Stimulated activated CD4-positive, alpha-beta T cell treated with anti-CD3 and anti-CD28 coated beads, Interleukin-12 subunit alpha, Interleukin-12 subunit beta, amount 100 ng/mL, for 48 hours (primary cell): ENCODE measurements at places on chromosomes 5 and 9.

- DNase-seq, result no peak
These were observed 228.7 kb downstream of the NTRK2 start for GRCh38 chr9:84898188-84898587.

DNA sequence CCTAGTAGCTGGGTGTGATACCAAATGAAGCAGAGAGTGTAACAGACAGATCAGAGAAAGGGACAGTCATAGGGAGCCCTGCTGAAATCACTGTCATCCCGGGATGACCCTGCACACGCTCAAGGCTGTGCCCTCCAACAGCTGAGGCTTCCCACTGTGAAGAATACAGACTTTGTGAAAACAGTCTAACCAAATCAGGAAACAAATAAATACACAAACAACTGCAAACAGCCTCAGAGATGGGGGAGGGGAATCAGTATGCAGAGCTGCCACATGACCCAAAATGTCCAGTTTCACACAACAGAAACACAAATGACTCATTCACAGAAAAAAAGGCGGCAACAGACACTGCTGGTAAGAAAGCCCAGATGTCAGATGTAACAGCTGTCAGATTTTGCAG, 101.9 kb downstream of the ADAMTS2 start:
- no peak for DNase-seq

DNA sequence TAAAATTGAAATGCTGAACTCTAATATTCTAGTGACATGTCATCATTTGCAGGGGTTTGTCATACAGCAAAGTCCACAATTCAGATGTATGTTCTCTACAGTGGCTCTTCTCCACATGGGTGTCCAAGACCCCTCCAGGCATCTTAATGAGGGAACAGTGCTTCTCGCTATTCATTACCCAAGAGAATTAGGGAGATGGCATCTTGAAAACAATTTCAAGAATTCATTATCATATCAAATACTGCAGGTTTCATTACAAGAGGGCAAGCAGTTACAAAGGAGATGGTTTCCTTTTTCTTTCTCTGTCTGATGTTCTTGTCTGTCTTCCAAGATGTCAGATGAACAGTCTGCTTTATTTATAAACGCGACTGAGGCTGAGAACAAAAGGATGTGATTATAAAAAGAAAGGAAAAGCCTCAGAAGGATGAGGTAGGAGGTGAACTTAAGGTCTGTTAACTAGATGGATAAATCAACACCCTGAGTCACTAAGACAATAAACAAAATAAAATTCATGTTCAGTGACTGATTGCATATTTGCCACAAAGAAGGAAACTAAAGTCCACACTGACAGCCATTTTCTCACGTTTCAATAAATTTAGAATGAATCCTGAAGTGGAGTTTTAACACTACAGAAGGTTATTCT, 326.7 kb upstream of the EFNA5 start:
- DNase-seq, result no peak

- DNase-seq, result no peak
These were observed 244.4 kb downstream of the RFX3 start for GRCh38 chr9:3281399-3281798.

- no peak for DNase-seq
These were observed 1.3 kb downstream of the AGPAT2 start for GRCh38 chr9:136685790-136686533.

- no peak for DNase-seq
These were observed 76.4 kb downstream of the ROR2 start for GRCh38 chr9:91873637-91874051.

DNA sequence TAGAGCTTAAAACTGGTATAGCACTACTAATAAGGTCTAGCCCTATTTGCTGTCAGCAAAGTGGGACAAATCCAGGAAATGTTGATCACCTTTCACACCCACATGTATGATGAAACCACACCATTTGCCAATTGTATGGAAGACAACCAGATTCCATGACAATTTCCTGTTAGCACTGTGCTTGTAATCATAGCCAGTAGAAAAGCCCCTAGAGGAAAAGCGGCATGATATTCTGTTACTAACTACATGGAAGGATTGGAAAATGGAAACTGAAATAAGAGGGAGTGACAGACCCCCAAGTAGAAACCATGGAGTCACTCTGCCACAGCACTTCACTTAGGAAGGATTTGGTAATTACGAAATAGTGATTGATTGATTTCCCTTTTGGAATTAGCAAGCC, 923 bp downstream of the SPATA6L start:
- DNase-seq, result no peak

DNA sequence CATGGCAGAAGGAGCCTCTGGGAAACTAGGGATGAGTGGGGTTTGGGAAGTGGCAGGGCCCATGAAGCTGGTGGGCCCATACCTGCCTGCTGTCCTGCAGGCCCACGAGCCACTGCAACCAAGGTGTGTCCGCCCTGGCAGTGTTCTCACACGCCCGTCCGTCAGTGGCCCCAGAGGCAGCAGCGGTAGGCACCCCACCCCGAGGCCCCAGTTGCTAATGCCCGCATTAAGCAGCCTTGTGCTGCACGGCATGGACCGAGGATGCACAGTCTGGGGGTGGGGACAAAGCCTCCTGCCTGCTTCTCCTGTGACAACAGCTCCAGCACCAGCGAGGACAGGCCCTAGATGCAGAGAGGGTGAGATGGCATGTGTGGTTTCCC, 41.3 kb downstream of the HK3 start:
- DNase-seq, result no peak

DNA sequence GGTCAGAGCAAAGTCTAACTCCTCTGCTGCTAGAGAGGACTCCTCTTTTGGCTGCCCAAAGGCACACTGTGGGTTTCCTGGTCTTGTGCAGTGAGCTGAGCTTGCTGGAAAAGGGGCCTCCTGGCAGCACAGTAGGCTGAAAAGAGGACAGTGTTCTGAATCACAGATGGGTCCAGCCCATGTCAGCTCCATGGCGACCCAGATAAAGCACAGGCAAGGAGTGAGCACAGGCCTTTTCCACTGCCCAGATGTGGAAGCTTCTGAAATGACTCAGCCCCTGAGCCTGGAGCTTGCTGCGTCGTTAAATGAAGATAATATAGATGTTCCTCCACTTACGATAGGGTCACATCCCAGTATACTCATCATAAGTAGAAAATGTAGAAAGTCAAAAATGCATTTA, 8.1 kb downstream of the CCDC180 start:
- no peak for DNase-seq

DNA sequence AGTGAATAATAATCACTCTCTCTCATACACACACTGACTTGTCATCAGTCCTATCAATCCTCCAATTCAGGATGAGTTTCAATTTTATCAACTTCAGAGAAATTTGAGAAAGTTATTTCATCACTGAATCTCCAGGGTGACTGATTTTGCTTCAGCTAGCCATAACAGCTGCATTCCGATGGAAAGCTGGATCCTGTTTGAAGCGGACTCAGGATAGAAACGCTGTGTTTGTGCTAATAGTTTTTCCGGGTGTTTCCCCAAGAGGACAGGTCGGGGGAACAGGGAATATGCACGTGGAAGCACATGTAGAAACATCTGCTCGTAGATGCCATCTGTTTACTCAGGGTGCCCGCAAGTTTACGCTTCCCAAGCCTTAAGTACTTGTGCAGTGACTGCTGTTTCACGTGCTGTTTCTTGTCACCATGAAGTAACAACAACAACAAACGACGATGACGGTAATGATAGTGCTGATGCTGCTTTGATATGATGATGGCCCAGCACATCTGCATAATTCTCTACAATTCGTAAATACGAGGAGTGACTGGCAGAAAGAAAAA, 263.7 kb upstream of the DAPK1 start:
- DNase-seq, result no peak

DNA sequence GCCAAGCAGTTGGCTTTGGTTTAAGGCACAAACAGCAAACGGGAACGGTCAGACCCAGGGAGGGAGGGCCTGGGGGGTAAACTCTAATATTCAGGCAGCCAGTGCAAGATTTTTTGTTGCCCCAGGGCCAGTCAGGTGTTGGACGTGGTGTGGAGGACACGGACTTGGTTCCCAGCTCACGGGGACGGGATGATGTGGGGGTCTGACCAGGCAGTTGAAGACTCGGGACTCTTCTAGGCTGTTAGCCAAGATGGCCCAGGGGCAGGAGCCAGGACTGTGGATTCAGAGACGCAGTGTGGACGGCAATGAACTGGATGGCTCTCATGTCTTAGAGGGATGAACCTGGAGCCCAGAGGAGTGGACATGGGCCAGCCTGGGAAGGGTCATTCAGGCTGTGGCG, 169.2 kb downstream of the C9orf50 start:
- DNase-seq, result no peak

GRCh38 chr5:56569566-56569965, 245.8 kb upstream of the MAP3K1 start:
- DNase-seq, result no peak

DNA sequence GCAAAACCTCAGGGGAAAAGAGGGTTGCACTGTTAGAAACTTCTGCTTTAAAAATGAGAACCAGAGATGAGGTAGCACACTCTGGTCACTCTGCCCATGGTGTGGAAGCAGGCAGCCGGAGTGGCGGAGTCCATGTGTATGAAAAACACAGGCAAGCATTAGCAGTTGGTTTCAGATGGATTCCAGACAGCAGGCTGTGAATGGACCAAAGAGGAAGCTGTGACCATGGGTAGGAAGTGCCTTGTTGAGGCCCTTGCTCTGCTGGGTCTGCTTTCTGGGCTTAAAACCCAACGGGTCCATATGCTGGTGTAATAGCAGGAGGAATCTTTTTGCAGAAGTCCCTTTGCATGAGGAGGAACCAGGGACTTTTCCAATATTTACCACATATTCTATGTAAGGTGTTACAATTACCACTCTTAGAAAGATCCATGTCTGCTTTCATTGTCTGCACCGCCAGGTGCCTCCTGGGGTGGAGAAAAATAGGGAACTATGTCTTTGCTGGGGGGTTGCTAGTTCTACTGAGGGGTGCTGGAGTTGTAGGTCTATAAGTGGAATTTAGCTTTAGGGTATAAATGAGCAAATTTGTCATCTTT, 77.0 kb downstream of the ANKRD55 start:
- no peak for DNase-seq

GRCh38 chr9:126057121-126057825, 269.4 kb upstream of the MVB12B start:
- no peak for DNase-seq

- no peak for DNase-seq
These were observed 14.6 kb downstream of the ANKS6 start for GRCh38 chr9:98781588-98782383.

DNA sequence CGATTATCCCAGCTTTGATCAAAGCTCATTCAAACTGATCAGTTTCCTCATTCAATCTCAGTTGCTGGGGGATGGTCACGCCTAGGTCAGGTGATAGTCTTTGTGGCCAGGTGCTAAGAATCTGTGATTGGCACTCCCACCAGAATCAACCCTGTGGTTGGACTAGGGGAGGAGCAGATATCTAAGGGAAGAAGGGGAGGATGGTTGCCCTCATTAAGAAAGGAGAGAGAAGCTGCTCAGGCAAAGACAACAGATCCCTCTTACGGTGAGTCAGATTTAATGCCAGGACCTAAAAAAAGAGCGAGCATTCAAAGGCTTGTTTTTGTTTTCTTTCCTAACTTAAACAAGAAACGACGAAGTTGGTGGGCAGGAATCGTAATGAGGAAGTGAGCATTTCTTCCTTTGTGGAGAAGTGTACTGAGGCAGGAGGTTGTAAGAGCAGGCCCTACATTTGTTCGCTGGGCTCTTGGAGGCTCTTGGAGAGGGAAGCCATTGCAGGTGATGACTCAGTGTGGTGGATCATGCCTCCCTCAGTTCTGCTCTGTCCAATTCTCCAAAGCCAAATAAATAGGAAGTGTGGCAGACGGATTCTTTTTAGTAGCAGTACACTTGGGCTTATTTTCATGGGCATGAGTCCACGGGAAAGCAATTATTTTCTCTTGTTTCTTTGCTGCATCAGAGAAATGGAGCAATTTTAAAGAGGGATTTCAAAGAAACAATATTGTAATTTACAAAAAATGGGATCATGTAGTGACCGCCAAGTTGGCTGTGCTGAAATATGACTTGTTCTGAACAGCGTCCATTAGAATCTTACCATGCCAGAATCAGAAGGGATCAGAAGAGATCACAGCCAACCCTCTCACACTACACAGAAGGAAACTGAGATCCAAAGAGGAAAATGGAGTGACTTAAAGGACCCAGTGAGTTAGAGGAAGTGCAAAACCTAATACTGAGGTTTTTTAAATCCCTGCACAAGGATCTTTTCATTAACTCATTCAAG, 18.7 kb upstream of the TGFBR1 start:
- DNase-seq, result no peak

DNA sequence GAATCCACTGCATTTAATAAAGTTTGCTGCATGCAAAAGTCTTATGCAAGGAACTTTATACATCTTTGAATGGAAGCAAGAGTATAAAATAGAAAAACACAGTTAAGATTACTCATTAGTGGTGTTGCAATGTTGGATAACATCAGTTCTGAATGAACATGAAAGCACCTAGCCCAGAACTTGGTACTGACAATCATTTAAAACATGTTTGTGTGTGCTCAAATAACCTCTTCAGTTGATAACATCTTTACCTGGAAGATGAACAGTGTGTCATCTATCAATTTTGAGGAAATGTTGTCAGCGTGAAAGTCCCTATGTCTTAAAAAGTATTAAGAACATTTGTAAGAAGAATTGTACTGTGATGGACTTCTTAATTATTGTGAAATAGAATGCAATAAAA, 370.4 kb upstream of the GRAMD2B start:
- DNase-seq, result no peak

DNA sequence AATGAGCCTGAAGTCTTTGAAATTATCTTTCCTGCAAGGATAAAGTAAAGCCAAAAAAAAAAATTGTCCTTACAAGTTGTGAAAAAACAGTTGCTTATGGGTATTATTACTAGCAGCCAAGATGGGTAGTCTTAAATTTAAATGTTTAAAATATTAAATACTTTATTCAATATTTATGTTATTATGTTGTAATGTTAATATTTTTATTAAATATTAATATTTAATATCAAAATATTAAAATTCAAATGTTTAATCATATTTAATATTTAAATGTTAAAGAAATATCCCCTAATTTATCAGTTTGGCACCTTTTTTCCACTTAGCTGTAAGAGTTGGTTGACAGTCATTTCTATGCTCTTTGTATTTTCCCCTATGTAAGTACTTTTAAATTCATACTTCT, 86.1 kb downstream of the PCSK5 start:
- DNase-seq, result no peak

GRCh38 chr9:21524099-21524830, 42.2 kb upstream of the IFNE start:
- DNase-seq, result no peak

DNA sequence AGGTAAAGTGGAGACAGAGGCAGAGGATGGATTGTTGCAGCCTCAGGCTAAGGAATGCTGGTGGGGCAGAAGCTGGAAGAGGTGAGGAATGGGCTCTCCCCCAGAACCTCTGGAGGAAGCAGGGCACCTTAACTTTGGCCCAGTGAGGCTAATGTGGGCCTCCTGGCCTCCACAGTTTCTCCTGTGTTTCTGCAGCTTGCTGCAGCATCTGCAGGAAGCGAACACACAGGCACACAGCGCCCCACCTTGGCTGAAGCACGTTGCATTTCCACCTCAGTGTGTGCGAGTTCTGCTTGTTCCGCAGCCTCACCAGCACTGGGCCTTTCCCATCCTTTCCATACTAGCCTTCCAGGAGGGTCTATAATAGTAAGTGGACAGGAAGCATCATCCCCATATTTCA, 27.2 kb upstream of the ASS1 start:
- no peak for DNase-seq
